ENCODE measurements at places on chromosomes 7 and 10. TPM values are rescaled to one million over a fixed set of nuclear protein-coding genes. Genes with fewer than 3 reads are reported as not detected.

Gene CD36
- total RNA-seq = 4.9 TPM

Gene ELFN1
- total RNA-seq = 0.65 TPM

Gene KCNH2
- total RNA-seq = under 0.01 TPM

Gene INHBA
- total RNA-seq = 21.2 TPM

Gene PSD
- total RNA-seq = not detected

Gene CCZ1B
- 50.6 TPM for total RNA-seq

Gene INSYN2A
- total RNA-seq = not detected

Data from vein endothelial cell (primary cell).